Kidney epithelial cell (primary cell): ENCODE measurements at places on chromosomes 12 and 14.

- no peak for DNase-seq
Measured at GRCh38 chr14:92676403-92677086, 71.9 kb downstream of the LGMN start.

GRCh38 chr14:77154421-77154820 is 12.8 kb upstream of the ZDHHC22 start:
- DNase-seq = no peak

DNA sequence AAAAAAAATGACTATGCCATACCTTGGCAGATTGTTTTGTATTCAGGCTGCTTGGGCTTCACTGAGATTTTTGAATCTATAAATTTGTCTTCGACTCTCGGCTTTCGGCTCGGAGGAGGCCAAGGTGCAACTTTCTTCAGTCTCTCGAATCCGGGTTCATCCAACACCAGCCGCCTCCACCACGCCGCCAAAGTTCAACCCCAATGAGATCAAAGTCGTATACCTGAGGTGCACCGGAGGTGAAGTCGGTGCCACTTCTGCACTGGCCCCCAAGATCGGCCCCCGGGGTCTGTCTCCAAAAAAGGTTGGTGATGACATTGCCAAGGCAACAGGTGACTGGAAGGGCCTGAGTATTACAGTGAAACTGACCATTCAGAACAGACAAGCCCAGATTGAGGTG is 12.4 kb upstream of the SPPL3 start:
- DNase-seq = no peak

- no peak for DNase-seq
Measured at GRCh38 chr12:53829130-53829819, 77.5 kb upstream of the CISTR start.

DNA sequence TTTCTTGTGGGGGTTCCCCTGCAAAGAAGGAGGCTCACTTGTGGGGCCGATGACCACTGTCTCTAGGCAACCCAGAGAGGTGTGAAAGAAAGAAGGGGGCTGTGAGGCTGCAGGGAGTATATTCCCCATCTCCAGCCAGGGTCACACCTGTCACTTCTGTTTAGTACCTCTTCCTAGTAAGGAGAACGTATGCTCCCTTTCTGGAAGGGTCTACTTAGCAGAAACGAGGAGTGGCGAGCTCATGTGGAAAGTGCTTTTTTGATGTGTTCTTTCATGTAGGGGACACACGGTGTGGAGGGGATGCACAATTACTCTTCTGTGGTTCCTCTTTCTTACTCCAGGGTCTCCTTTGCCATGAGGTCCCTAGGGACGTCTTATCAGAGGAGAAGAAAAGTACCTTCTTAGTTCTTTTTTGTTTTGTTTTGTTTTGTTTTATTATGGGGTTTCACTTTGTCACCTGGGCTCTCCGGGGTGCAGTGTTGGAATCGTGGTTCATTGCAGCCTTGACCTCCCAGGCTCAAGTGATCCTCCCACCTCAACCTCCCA is 58.3 kb downstream of the PRKCH start:
- DNase-seq = no peak

- DNase-seq = no peak
Measured at GRCh38 chr12:3988519-3989217, 115.5 kb upstream of the PARP11 start.

DNA sequence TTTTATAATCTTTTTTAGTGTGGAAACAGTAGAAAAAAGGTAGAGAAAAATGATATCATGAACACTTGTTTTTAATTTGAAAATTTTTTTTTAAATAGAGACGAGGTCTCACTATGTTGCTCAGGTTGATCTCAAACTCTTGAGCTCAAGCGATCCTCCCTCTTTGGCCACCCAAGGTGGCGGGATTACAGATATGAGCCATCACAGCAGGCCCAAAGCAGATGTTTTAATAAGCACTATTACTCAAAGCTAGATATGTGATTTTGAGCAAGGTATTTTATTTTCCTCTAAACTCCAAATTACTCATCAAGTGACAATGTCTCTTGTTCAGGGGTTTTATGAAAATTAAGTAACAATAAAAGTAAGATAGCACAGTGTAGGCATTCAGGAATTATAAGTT is 10.7 kb upstream of the WDR89 start:
- no peak for DNase-seq

DNA sequence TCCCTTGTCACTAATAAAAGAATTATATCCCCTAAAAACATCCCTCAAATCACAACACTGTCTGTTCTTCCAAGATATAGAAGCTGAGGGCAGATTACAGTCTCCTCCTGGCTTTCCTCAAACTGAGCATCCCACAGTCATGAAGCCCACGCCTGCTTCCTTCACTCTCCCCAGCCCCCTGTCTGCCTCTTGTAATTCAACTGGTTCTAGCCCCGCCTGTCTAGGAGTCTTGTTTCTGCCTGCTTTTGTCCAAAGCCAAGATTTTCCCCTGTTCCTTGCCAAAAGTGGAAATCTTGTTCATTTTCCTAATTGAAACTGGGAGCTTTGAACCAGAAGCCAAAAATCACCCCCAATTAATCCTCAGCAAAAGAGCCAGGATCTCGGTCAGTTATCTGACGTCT is 35.9 kb upstream of the PWP1 start:
- DNase-seq = no peak

- peak; percentile 16 for DNase-seq
Measured at GRCh38 chr14:21711360-21711961, 37.8 kb upstream of the OR4E1 start.

GRCh38 chr14:88255798-88256197 is 67.3 kb downstream of the KCNK10 start:
- DNase-seq = no peak

- peak; percentile 64 for DNase-seq
Measured at GRCh38 chr12:52279422-52280318, 5.2 kb downstream of the KRT86 start.

- DNase-seq = no peak
Measured at GRCh38 chr14:55734731-55735130, 154.7 kb downstream of the KTN1 start.

GRCh38 chr12:5996459-5996858 is 51.4 kb upstream of the ANO2 start:
- DNase-seq = no peak

DNA sequence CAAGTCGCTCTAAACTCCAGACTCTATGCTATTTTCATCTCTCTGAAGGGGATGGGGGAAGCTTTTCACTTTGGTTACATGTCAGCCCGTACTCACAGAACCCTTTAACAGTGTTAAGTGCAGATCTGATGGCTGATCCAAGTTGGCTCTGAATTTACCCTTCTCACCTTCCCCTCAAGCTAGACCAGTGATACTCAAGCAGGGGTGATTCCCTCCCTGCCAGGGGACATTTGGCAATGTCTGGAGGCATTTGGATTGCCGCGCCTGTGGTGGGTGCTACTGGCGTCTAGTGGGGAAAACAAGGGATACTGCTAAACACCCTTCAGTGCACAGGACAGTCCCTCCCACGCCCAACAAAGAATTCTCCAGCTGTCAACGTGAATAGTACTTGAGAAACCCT is 6.0 kb upstream of the TEX52 start:
- DNase-seq = no peak

- no peak for DNase-seq
Measured at GRCh38 chr12:117144599-117144998, 45.4 kb upstream of the TESC start.

GRCh38 chr12:18811273-18811672 is 73.4 kb downstream of the CAPZA3 start:
- no peak for DNase-seq

DNA sequence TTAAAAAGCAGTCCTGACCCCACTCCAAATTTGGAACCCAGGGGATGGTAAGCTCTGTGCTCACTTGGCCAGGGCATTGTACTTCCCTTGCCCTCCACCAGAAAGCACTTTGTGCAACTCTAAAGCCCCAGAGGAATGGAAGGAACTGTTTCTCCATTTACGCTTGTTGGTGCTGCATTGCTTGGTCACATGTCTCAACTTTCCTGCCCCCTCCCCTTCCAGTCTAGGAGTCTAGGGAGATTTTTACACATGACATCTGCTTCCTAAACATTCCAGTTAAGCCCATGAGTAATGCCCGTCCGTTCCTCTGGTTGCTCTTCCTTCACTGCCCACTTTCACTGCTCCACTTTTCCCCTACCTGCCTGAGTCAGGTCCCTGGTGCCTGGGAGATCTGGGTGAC is 92.6 kb upstream of the MAP1LC3B2 start:
- peak; percentile 63 for DNase-seq

- no peak for DNase-seq
Measured at GRCh38 chr12:54932691-54933090, 51.9 kb downstream of the TESPA1 start.

DNA sequence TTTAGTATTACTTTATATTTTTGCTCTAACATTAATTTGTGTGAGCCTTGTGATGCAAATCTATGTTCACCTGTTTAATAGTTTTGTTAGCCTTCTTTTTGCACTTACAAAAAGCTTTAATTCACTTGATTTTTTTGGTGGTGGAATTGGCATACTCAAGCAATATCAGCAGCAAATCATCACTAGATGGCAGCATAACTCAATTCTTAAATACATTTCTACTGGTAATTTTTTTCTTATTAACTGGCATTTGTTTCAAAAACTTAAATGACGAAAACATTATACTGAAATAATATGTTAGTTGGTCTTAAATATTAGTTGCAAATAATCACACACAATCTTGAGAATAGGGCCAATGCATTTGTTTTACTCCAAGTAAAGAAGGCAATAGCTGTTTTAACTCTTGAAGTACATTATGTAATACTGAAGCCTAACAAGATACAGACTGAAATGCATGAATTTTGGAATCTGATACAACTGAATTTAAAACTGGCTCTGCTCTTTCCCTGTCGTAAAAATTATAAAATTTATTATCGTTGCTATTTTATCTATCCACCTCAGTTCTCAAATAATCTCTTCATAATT is 151.5 kb downstream of the ATXN7L3B start:
- DNase-seq = peak; percentile 26

GRCh38 chr14:65827520-65827919 is 415.0 kb downstream of the FUT8 start:
- DNase-seq = no peak

- no peak for DNase-seq
Measured at GRCh38 chr12:71900091-71900490, 38.6 kb upstream of the TPH2 start.

DNA sequence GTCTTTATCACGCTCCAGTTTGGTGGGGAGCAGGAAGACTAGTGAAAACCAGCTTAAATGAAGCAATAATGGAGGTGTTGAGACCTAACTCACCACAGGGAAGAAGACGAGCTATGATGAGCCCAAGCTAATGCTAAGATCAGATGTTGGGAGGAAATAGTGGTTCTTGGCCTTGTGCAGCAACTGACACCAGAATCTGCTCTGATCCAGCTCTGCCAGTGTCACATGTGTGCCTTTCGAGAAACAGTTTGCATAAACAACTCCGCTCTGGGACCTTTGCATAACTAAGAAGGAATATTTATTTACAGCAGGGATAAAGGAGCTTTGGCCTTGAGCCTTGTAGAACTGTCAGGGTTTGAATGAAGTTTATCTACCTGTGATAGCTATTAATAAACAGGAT is 369.4 kb upstream of the CCDC196 start:
- no peak for DNase-seq

- no peak for DNase-seq
Measured at GRCh38 chr14:88562831-88563686, at the start of gene ZC3H14. TSS of gene ZC3H14 (plus strand) at chr14:88563037. CDS start at chr14:88563134, 97 bp downstream.

DNA sequence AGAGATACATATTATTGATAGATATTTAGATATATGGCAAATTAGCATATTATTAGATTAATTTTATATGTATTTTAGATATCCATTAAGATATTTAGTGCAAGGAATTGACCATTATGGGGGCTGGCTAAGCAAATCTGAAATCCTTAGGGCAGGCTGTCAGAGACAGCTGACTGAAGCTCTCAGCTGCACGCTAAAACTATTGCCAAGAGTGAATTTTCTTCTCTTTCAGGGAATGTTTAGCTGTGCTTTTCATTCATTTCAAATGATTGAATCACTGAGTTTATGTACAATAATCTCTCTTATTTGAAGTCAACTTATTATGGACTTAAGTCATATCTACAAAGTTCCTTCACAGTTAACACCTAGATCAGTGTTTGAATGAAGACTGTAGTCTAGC is 566.5 kb downstream of the LRFN5 start:
- DNase-seq = no peak
